ENCODE measurements at places on chromosomes 2 and 18.
A peak's percentile ranks its signal among the peaks of the same experiment; 100 is the strongest.

- no peak for DNase-seq
Observed at GRCh38 chr2:220144411-220144810, 517.0 kb downstream of the SLC4A3 start.

GRCh38 chr2:109030870-109031475 is 42.0 kb upstream of the EDAR start:
- no peak for DNase-seq

- no peak for DNase-seq
Observed at GRCh38 chr2:140855471-140855870, 1275.3 kb downstream of the LRP1B start.

GRCh38 chr2:161036926-161037325 is 123.3 kb upstream of the TANK start:
- no peak for DNase-seq

DNA sequence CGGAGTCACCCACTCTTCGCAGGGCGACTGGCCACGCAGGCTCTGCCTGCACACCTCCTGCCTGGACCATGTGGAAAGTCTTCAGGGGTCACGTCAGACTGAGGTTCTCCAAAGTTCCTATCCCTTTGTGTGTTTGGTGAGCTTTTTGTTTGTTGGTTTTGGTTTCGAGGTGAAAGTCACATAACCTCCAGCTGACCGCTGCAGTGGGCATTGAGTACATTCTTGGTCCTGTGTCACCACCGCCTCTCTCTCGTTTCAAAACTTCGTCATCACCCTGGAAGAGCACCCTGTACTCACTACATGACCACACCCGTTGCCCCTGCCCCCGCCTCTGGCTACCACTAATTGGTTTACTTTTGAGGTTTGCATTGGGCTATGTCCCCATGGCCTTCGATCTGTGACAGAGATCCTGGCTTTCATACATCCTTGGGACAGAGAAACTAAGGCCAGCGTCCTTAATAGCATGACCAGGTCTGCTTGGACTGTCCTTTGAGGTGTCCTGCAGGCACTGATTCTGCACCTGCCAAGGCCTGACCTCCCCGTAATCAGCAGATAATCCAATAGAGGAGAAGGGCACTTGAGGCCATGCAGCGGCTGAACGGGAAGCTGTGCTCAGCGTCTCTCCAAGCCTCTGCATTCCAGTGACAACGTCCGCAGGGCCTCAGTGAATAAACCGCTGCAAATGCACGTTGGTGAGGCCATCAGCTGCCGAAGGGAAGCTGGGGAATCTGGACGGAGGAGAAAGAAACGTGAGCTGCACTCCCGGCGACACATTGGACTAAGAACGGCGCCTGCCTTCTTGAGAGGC is 46.8 kb downstream of the SH3BP4 start:
- no peak for DNase-seq

DNA sequence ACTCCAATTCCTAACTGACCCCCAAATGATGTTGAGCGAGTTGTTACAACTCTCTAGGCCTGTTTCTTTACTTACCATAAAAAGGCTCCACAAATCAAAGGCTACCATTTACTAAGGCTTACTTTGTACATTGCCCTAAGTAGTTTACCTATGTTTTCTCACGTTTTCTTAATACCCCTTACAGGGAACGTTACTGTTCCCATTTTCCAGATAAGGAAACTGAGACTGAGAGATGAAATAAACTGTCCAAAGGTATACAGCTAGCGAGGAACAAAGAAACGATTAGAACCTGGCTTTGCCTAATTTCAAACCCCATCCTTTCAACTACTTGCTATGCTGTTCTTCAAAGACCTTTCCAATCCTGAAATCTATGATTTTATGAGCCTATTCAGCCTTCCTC is 74.8 kb upstream of the SPTBN1 start:
- no peak for DNase-seq

- no peak for DNase-seq
Observed at GRCh38 chr2:109265953-109266352, 136.9 kb downstream of the SH3RF3 start.

DNA sequence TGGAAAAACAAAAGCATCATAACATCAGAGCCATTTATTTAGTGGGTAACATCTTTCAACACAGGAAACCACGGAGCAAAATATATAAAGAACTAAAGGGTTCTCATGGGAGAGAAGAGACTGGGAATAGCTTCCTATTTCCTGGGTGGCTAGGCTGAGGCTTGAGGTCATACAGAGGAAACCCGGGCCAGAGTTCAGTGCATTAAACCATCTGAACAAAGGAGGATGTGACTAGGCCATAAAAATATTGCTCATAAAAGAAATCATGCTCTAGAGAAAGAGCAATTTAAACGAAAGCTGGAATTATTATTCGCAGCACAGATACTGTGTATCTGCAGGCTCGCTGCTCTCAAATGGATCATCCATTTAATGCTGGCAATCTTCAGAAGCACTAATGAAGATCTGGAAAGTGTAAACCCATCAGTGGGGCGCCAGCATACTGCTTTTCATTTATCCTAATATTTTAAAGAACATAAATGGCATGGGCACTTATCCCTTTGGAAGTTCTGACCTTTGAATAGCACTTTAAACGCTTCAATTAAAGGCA is 83.3 kb downstream of the GALNT14 start:
- no peak for DNase-seq

DNA sequence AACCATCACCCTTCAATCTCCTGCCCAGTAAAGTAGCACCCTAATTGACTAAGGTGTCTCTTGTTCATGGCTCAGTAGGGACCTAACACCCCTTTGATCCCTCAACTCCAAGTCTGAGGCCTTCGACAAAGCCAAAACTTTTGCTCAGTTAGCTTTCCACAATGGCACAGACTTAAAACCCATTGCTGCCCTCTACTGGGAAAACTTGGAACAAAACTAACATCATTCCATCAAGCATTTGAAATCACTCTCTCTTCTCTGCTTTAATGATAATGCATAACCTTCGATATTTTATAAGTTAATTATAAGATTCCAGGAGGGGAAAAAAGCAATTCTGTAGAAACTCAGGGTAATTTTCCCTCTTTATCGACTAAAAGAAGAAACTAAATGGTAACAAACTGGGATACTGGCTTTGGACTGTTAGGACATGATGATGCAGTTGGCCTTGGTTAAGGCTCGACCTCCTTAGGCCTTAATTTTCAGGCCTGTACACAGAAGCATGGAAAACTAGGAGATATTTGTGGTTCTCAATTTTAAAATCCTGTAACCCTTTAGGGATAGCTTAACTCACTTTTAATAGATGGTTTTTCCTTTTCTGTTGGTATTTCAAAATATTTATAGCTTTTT is 127.8 kb downstream of the STK39 start:
- DNase-seq = no peak

GRCh38 chr2:137659616-137660015 is 304.7 kb upstream of the HNMT start:
- no peak for DNase-seq

- no peak for DNase-seq
Observed at GRCh38 chr2:61640406-61640805, 102.2 kb upstream of the XPO1 start.

- DNase-seq = no peak
Observed at GRCh38 chr2:132936261-132936660, 266.3 kb upstream of the LYPD1 start.

- no peak for DNase-seq
Observed at GRCh38 chr2:11796190-11797171, 50.0 kb downstream of the LPIN1 start.

- no peak for DNase-seq
Observed at GRCh38 chr18:9106800-9107584, 4.5 kb downstream of the NDUFV2 start.

GRCh38 chr2:238921259-238921658 is 73.4 kb downstream of the TWIST2 start:
- DNase-seq = no peak

DNA sequence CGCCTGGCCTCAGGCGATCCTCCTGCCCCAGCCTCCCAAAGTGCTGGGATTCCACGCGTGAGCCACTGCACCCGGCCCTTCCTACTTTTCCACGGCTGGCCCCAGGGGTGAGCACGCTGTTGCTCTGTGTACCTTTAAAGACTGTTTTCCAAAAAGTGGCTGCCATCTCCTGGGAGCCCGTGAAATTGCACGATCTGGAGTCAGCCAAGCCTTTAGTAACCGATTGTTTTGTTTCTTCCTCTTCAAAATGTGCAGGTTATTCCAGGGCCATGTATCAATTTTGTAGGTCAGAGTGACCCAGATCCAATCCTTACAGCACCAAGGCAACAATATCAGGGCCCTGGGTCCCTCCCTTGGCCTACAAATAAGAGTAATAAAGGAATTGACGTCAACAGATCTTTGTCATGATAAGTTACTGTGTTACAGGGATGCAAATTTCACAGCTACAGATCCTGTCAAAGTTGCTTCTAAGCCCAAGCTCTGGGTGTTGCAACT is 135.6 kb upstream of the ZNF236 start:
- DNase-seq = no peak

DNA sequence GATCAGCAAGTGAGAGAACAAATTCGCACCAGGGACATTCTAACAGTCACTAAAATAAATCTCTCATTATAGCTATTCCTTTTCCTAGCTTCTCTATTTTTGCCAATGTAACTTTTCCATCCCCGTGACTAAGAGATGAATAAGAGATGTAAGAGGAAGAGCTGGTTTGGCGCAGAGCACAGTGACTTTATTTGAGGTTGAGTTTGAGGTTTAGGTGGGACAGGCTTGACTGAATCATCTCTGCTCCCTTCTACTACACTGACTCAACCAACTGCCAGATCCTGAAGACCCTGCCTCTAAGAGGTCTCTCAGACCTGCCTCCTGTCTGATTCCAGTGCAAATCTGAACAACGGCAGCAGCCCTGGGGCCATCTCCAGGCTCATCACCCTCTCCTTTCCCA is 28.0 kb downstream of the RFX8 start:
- DNase-seq = no peak

- no peak for DNase-seq
Observed at GRCh38 chr2:109084341-109084740, 44.7 kb upstream of the SH3RF3 start.

DNA sequence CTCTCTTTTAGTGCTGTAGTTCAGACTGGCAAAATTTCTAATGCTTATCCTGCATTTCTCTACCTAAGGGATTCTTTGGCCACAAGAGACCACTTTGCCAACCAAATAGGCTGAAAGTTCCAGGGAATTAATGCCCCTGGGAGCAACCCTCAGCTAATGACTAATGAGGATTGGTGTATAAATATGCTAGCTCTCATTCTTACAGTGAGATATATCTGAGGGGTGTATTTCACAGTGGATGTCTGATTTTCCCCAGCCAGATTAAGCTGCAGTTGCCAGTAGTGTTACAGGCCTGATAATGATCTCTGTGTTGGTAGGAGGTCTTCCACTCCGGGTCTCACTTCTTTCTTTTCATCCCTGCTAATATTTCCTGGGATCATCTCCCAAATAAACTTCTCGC is 90.4 kb downstream of the GULP1 start:
- no peak for DNase-seq

GRCh38 chr2:26243470-26244308 is 743 bp downstream of the HADHA start:
- DNase-seq = no peak

GRCh38 chr2:119137502-119137901 is 21.0 kb downstream of the C1QL2 start:
- no peak for DNase-seq

GRCh38 chr18:42920621-42921020 is 194.9 kb downstream of the RIT2 start:
- DNase-seq = no peak

- DNase-seq = peak; percentile 67
Observed at GRCh38 chr2:176454893-176455815, 185.9 kb downstream of the MTX2 start.

- no peak for DNase-seq
Observed at GRCh38 chr2:25215232-25215631, 46.9 kb upstream of the POMC start.

DNA sequence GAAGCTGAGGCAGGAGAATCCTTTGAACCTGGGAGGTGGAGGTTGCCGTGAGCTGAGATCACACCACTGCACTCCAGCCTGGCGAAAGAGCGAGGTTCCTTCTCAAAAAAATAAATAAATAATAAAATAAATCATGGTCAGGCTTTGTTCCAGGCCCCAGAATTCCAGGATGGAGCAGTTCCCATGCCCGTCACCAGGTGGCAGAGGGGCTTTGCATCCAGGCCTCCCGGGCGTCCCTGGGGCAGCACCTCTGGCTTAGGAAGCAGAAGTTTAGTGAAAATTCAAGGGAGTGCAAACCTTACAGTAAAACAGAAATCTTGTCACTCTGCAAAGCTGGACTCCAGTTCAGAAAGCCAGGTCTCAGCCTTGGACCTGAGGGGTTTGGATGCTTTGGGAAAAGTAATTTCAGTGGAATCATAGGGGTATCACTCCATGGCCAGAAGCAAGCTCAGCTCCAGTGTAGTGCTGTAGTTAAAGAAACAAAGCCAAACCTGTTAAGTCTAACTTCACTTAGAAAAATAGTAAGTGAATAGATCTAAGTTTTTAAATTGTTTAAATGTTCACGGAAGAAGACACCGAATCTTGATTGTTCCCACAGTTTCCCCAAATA is 512.7 kb downstream of the CMPK2 start:
- DNase-seq = no peak

DNA sequence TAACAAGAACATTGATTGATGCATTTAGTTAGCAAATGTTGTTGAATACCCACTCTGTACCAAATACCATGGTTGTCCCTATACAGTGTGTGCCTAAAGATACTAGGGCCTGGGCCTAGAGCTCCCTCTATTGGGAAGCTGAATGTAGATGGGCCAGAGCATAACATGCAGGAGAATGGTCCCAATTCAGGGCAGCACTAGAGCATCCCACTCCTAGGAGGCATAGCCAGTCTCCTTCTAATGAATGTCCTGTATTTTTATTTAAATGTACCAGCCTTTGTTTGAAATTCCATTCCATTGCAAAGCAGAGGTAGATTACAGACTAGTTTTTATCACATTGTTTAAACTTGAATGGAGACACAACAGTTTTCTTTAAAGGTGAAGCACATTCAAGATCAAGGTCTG is 90.6 kb downstream of the FEZ2 start:
- DNase-seq = no peak

DNA sequence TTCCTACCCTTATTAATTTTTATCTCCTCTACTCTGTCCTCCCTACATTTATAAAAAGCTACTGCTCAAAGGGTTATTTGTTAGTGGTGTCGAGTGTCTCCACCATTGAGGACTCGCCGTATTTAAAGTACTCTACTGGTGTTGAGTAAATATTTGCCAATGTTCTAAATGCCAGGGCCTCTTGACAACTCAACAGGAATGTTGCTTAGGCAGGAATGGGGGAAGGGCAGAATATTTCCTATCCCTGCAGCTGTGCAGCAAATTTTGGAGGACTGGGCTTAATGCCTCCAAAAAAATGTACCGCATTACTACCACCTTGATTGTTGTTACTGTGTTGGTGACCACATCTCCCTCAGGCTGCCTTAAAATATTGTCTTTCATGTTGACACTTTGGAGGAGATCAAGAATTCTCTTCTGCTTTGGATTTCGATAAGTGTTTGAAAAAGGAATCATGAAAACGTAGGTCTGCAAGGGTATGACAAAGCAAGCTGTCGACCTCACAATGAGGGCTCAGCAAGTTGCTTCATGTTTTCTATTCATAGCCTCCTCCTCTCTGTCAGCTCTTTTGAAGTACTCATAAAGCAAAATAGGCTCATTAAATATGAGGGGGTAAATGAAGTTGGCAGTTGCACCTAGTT is 84.3 kb downstream of the EFEMP1 start:
- DNase-seq = no peak
